Eye (tissue), 1 donor: ENCODE measurements at places on chromosomes 1 and 21.

DNA sequence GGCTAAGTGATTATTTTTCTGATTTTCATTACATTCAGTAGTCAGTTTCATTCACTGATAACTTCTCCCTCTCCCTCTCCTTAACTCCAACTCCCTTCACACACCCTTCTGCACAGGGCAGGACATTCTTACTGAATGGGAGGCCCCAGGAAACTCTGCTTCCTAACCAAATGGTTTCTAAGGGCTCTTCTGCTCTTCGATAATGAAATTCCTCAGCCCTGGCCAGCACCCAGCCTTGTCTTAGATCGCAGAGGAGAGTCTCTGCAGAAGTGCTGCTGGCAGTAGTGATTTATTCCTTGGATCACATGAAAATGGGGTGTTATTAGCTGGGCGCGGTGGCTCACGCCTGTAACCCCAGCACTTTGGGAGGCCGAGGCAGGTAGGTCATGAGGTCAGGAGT, 16.4 kb downstream of the PLEKHM2 start:
- no peak for DNase-seq

DNA sequence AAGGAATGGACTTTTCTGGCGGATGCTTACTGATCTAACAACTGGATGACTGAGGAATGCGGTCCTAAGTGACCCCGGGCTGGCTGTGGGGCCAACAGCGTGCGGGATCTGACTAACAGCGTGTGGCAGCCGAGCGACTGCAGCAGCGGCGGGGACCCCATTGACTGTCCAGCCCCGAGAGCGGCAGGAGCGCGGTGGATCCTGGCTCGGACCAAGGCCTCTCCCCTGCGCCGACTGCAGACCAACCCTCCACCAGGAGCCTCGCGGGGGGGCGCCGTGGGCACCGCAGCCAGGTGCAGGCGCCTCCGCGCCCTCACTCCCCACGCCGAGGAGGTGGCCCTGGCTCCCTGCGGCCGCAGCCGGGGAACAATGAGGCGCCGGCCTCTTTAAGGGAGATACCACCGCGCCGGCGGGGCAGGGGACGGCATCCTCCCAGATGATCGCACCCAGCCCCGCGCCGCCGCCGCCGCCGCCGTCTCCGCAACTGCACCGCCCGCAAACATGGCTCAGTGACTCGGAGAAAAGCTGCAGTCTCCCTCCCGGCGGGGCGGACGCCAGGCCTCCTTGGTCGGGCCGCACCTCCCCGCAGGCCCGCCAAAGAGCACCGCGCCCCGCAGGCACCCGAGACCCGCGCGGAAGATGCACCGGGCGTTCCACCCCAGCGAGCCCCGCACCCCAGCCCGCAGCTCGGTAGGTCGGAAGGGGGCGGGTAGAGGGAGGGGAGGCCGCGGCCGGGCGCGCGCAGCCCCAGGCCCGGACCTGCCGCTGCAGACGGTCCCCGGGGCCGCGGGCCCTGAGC, 694 bp upstream of the PDIK1L start:
- DNase-seq = peak; percentile 94

GRCh38 chr1:180228648-180229482, 1.2 kb upstream of the LHX4 start:
- peak; percentile 79 for DNase-seq

DNA sequence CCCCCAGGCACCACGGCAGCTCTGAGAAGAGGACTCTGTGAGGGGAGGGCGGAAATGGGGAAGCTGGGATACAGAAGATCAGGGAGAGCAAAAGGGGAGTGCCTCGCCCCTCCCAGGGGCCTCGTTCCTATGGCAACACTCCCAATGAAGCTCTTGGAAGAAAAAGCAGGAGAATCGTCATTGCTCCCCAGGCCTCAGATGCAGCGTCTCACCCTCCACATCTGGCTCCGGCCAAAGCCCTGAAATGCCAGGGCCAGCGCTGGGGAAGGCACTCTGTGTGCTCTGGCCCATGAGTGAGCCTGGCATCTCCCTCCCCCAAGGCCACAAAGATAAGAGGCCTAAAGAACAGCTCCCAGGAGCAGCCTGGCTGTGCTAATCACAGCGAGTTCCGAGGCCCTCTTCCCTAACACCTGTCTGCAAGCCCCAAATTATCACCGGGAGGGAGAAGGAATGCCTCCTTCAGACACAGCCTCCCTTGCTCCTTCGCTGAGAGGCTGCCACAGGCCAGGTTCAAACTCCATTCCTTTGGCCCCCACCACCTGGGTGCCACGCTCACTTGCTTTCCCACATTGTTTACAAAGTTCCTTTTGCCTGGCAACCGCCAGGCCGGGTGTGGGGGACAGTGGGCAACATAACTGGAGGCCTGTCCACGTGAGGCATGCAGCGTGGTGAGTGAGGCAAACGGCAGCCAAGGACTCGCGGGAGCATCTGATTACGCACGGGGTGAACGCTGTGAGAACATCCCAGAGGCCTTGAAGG, 27.8 kb downstream of the ECE1 start:
- DNase-seq = peak; percentile 79

DNA sequence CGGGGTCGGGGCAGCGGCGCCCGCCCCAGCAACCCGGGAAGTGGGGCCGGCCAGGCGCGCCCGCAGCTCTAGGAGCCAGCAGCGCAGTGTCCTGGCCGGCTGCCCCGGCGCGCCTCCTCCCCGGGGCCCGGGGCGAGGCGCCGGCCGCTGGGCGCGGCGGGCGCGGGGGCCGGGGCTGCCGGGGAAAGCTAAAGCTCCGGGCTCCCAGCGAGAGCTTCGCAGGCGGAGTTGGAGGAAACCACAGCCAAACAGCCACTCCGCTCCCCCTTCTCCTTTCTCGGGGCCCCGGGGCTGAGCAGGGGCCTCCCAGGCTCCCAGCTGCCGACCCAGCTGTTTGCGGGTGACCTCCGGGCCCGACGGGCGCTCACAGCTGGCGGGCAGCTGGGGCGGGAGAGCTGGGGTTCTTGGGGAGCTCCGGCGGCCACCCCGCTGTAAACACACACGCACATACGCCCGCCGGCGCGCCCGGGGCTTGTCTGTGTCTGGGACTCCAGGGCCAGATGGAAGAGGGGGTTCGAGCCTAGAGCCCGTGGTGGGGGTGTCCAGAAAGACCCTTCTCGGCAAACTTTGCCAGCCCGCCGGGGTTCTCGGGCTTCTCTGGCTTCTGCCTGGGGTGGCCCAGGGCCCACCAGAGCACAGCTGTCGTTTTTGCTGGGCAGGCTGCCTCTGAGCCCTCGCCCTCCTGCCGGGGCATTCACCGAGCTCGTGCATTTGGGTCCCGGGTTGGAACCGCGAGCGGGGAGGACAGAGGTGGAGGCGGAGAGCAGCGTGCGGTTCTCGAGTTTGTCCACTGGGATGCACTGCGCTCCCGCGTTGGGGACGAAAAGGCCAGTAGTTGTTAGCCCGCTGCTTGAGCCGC, 1.5 kb downstream of the AJAP1 start:
- peak; percentile 92 for DNase-seq

GRCh38 chr1:4628992-4629391, 25.4 kb upstream of the AJAP1 start:
- no peak for DNase-seq

DNA sequence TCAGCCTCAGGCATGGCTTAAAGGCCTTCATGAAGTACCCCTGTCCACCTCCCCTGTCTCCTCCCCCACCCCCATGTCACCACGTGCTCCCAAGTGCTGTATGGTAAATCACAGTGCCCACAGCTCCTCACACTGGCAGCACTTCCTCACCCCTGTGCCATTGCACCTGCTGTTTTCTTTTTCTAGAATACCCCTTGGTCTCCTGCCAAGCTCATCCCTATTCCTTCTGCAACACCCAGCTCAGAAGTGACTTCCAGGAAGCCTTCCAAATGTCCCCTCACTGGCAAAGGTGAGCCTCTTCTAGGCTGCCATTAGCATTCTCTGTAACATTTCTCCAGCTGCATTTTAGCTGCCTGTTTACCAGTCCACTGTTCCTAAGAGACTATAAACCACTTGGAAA, 9.4 kb downstream of the AKNAD1 start:
- no peak for DNase-seq
